ENCODE measurements at places on chromosomes 1 and 21.

DNA sequence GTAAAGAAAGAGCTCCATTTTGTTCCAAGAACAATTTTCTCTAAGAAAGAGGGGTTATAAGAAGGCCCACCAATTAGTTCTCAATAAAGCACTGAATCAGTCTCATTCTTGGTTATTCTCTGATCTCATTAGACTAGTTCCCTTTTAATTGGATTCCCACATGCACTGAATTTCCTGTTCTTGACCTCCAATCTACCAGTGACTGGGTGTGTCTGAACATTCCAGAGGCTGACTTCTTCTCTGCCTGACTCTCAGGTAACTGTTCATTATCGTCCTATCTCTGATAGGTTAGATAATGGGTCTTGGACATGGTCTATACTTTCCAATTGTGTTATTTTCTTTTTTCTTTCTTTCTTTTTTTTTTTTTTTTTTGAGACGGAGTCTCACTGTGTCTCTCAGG is 22.7 kb downstream of the PTGS2 start:
- no peak for DNase-seq

GRCh38 chr1:32066489-32066873 is 6.3 kb upstream of the TMEM39B start:
- DNase-seq = peak; percentile 66

GRCh38 chr1:71829346-71829745 is 453.0 kb downstream of the NEGR1 start:
- no peak for DNase-seq

GRCh38 chr1:235423214-235423652 is 56.0 kb downstream of the TBCE start:
- no peak for DNase-seq

DNA sequence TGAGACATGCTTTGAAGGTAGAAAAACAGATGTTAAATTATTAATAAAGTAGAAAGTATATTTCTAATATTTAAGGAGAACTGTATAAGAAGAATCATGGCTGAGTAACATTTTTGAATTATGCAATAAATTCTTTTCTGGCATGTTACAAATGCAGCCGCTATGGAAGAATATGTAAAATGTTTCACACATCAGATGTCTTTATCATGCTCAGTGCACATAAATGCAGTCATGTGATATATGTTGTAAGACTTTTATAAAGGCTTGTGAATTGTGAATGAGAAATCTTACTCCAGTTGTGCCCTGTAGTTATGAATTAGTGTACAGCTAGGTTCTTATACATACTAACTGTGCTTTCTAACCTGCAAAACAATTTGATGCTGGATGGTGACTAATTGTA is 53.5 kb downstream of the LRRC8B start:
- DNase-seq = peak; percentile 52

DNA sequence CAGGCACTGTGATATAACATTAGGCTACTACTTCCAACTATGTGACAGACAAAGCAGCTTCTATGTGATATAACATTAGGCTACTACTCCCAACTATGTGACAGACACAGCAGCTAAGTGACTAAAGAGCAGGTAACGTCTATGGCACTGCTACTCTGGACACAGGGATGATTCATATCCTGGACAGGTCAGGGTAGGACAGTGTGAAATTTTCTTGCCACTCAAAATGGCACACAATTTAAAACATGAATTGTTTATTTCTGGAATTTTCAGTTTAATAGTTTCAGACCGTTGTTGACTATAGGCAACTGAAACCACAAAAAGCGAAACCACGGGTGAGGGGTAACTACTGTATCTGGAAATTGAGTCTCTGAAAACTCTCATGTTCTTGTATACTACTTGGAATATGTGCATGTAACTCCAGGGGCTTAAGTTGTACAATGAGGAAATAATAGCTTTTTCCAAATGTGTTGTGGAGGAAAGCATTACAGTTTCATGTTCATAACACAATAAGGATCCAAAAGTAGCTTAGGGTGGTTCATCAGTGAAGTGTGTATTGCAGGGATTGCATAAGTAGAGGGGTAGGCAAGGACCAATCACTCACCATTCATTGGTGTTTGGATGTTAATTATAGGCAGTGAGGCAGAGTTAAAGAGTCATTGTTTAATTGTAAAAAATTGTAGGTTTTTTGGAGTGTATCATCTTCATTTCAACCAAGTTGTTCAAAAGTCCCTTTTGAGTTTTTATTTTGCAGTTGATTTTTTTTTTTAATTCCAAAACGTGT is 5.3 kb downstream of the DTL start:
- no peak for DNase-seq

- peak; percentile 66 for DNase-seq
Observed at GRCh38 chr1:10074852-10075730, 42.3 kb downstream of the UBE4B start.

- DNase-seq = no peak
Observed at GRCh38 chr1:196649990-196650389, 1.9 kb upstream of the CFH start.

- DNase-seq = peak; percentile 94
Observed at GRCh38 chr1:39091845-39092645, 65.9 kb downstream of the NDUFS5 start.

- peak; percentile 56 for DNase-seq
Observed at GRCh38 chr1:61121631-61122030, 39.3 kb downstream of the NFIA start.

GRCh38 chr1:209622841-209623829 is 29.1 kb downstream of the LAMB3 start:
- no peak for DNase-seq

DNA sequence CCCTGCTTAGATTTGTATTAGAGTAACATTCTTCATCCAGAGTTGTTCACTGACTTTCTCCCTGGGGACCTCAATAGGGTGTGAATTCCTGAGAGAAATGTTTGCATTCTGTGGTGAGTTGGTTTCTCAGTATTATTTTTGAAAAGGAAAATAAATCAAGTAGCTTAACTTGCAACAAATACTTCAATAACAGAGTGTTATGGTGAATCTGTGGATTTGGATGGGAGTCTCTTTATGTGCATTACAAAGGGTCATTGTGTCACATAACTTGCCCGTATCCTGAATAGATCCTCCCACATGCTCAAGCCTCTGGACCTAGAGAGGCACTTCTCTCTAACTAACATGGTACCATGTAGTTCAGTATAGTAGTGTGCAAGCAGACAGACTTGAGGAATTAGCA is 68.4 kb upstream of the IPO9 start:
- peak; percentile 93 for DNase-seq

DNA sequence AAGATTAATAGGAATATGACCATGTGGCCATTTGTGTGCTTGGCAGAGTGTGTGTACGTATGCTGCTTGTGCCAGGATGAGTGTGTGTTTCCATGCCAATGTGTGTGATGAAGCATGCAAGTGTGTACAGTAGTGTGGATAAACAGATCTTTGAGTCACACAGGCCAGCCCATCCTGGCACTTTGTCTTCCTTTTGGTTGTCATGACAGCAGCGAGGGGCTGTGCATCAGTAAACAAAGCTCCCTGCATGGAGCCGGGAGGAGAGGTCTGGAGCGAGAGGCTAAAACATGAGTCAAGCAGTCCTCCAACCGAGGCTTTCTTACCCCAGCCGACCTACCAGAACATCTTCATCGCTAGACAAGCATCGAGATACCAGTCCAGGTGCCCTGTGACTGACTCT is 221.2 kb downstream of the CACNA1E start:
- no peak for DNase-seq

DNA sequence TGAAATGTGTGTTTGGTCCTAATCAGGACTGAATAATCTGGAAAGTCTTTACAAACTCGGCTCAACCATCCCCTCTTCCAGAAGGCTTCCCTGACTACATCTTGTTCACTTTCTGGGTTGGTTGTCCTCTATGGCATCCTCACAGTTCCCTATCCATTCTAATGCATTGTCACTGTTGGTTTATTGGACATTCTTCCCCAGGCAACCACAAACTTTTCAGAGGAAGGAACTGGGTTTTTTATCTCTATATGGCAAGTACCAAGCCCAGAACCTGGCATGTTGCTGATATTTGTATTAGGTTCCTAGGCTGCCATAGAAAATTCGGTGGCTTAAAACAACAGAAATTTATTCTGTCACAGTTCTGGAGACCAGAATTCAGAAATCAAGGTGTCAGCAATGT is 363.5 kb upstream of the ST6GALNAC5 start:
- DNase-seq = no peak
